Vagina (tissue), 2 donors: ENCODE measurements at places on chromosomes 11 and 22.

DNA sequence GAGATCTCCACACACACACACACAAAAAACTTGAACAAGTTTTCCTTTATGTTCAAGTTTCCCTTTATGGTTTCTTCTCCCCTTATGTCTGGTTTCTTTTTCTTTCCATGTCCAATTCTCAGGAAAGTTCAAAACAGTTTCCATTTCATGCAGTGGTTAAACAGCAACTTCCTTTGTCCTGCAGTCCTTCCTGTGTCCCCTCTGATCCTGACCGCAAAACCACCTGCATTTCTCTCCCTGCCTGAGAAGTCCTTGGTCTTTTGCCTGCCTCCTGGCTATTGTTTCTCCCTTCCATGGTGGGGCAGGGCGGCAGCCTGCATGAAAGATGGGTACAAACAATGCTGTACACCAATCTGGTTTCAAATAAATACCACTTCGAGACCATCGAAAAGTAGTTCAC is 58.3 kb upstream of the SORL1 start:
- no peak overlapping the region for H3K4me3 ChIP-seq
- H3K27me3 ChIP-seq: no peaks in the 10 kb centered on the region
- no peaks in the 10 kb centered on the region for H3K36me3 ChIP-seq
- no peak overlapping the region for H3K27ac ChIP-seq
- H3K4me1 ChIP-seq: peaks cover 17% of the 10 kb centered on the region

DNA sequence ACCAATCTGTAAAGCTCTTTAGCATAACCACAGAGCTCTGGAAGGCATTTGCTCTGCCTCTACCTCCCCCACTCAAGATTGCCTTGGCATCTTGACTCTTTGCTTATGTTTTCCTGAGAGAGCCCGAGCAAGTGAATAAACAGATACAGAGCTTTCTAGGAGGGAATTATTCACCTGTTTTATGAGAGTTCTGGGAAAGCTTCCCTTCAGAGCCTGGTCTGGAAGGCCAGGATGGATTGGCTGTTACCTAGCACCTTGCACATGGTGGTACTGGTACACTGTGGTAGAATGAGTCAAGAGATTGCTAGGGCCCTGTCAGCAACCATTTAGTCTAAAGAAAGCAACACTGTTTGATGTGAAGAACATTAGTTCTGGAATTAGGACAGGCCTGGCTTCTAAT is 52.3 kb downstream of the CABIN1 start:
- no peak overlapping the region for H3K27ac ChIP-seq
- no peak overlapping the region for H3K4me3 ChIP-seq
- no peak for DNase-seq

DNA sequence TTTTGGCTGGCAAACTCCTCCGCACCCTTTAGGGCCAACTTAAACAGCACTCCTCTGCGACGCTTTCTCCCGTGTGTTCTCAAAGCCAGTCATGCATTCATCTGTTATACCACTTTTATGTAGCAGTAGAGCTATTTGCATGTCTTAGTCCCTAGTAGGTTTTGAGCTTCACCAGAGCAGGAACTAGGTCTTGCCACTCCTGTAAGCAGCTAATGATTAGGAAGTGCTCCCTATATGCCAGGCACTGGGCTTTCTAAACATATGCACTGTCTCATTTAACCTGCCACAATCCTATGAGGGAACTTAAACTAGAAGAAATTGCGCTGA is 180.8 kb downstream of the DBX1 start:
- no peaks in the 10 kb centered on the region for H3K27me3 ChIP-seq
- H3K4me3 ChIP-seq: no peak overlapping the region
- H3K27ac ChIP-seq: peak overlapping the region; percentile 21
- peaks cover 33% of the 10 kb centered on the region for H3K4me1 ChIP-seq
- DNase-seq: no peak
- H3K36me3 ChIP-seq: peaks cover 4% of the 10 kb centered on the region

- no peak overlapping the region for H3K27ac ChIP-seq
- no peaks in the 10 kb centered on the region for H3K27me3 ChIP-seq
- H3K36me3 ChIP-seq: no peaks in the 10 kb centered on the region
- no peak overlapping the region for H3K4me3 ChIP-seq
- H3K4me1 ChIP-seq: no peaks in the 10 kb centered on the region
These were observed 8.8 kb downstream of the CLMP start for GRCh38 chr11:123186286-123186685.

GRCh38 chr11:87493516-87493915 is 455.8 kb downstream of the TMEM135 start:
- H3K36me3 ChIP-seq: no peaks in the 10 kb centered on the region
- no peak overlapping the region for H3K4me3 ChIP-seq
- H3K27me3 ChIP-seq: no peaks in the 10 kb centered on the region
- H3K27ac ChIP-seq: no peak overlapping the region

GRCh38 chr22:46525389-46526243 is 11.8 kb downstream of the CELSR1 start:
- H3K4me3 ChIP-seq: no peak overlapping the region
- H3K4me1 ChIP-seq: peaks cover 22% of the 10 kb centered on the region
- no peaks in the 10 kb centered on the region for H3K36me3 ChIP-seq
- H3K27me3 ChIP-seq: no peaks in the 10 kb centered on the region

- H3K4me1 ChIP-seq: peaks cover 9% of the 10 kb centered on the region
- no peak overlapping the region for H3K4me3 ChIP-seq
- H3K27me3 ChIP-seq: no peaks in the 10 kb centered on the region
- DNase-seq: no peak
These were observed 140.5 kb downstream of the COMMD9 start for GRCh38 chr11:36148701-36149100.

- no peak overlapping the region for H3K4me3 ChIP-seq
- H3K36me3 ChIP-seq: no peaks in the 10 kb centered on the region
- peak; percentile 86 for DNase-seq
- H3K27ac ChIP-seq: no peak overlapping the region
These were observed 141.2 kb downstream of the CSNK2A3 start for GRCh38 chr11:11211888-11212287.

DNA sequence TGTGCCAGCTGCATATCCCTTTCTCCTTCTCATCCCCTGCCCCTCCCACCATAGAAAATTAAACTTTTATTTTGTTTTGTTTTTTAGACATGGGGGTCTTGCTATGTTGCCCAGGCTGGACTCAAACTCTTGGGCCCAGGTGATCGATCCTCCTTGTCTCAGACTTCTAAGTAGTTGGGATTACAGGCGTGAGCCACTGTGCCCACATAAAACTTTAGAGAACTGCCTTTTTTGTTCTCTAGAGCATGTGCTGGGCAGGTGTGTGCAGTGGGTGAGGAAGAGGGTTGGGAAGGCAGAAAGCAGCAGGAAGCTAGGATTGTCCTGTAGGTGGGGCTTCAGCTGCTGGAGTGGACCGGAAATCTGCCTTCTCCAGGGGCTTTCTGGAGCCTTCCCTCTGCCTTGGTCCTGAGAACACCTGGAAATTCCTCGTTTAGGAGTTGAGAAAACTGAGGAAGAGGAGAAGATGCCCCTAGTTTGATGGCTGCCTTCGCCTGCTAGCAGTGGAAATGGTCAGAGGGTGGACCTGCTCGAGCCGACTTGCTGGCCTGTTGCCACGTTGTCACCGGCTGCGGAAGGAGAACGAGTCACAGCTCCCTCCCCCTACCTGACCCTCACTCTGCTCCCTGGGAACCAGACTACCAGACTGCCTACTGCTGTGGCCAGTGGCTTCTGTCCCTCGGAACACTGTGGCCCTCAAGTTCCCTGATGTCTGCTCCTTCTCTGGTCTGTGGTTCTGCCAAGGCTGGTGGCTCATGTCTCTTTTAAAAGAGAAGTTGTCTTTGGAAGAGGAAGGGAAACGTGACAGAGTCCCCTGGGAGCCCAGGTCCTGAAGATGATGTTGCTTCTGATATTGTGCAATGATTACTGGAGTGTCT is 4.0 kb downstream of the ST14 start:
- H3K27ac ChIP-seq: no peak overlapping the region
- no peak overlapping the region for H3K4me3 ChIP-seq
- peaks cover 24% of the 10 kb centered on the region for H3K4me1 ChIP-seq
- H3K27me3 ChIP-seq: no peaks in the 10 kb centered on the region

DNA sequence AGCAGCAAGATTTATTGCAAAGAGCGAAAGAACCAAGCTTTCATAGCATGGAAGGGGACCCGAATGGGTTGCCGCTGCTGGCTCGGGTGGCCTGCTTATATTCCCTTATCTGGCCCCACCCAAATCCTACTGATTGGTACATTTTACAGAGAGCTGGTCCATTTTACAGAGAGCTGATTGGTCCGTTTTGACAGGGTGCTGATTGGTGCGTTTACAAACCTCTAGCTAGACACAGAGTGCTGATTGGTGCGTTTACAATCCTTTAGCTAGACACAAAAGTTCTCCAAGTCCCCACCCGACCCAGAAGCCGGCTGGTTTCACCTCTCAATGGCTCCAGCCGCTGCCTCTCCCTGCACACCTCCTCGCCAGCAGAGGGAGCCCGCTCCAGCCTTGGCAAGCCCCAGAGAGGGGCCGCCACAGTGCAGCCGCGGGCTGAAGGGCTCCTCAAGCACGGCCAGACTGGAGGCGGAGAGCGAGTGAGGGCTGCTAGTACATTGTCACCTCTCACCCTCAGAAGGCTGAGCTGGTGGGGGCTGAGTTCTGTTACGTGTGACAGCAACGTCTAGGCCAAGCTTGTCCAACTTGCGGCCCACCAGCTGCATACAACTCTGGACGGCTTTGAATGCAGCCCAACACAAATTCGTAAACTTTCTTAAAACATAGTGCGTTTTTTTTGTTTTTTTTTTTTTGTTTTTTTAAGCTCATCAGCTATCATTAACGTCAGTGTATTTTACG is 8.7 kb downstream of the PTH start:
- H3K27me3 ChIP-seq: no peaks in the 10 kb centered on the region
- no peak overlapping the region for H3K4me3 ChIP-seq
- no peak overlapping the region for H3K27ac ChIP-seq
- no peaks in the 10 kb centered on the region for H3K4me1 ChIP-seq

GRCh38 chr11:79070518-79070917 is 370.3 kb downstream of the TENM4 start:
- H3K4me3 ChIP-seq: no peak overlapping the region
- H3K27me3 ChIP-seq: no peaks in the 10 kb centered on the region
- no peaks in the 10 kb centered on the region for H3K4me1 ChIP-seq

GRCh38 chr22:33440756-33441155 is 382.6 kb upstream of the SYN3 start:
- H3K27ac ChIP-seq: no peak overlapping the region
- DNase-seq: no peak
- no peaks in the 10 kb centered on the region for H3K36me3 ChIP-seq
- no peaks in the 10 kb centered on the region for H3K27me3 ChIP-seq
- H3K4me1 ChIP-seq: peaks cover 11% of the 10 kb centered on the region

DNA sequence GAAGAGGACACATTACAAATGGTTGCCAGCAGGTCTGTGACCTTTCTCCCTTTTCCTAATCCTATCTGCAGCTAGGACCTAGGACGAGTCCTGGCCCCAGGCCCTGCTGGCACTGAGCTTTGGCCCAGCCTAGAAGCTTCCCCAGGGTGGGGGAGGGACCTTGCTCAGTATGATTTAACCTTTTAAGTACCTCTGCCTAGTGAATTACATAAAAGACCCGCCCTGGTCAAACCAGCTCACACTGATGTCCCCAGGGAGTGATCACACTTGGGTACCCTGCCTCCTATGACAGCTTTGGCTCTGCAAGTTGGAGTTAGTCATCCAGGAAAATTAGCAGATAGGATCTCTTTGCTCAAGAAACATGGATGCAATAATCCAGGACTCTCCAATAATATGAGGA is 21.9 kb downstream of the ASCC2 start:
- no peaks in the 10 kb centered on the region for H3K27me3 ChIP-seq
- DNase-seq: no peak
- H3K4me1 ChIP-seq: peaks cover 25% of the 10 kb centered on the region
- no peak overlapping the region for H3K4me3 ChIP-seq
- H3K27ac ChIP-seq: peak overlapping the region; percentile 42
- H3K36me3 ChIP-seq: no peaks in the 10 kb centered on the region

GRCh38 chr11:89536926-89537325 is 45.8 kb upstream of the NOX4 start:
- no peaks in the 10 kb centered on the region for H3K36me3 ChIP-seq
- no peaks in the 10 kb centered on the region for H3K27me3 ChIP-seq
- no peak overlapping the region for H3K4me3 ChIP-seq
- DNase-seq: no peak
- H3K27ac ChIP-seq: no peak overlapping the region
- no peaks in the 10 kb centered on the region for H3K4me1 ChIP-seq

DNA sequence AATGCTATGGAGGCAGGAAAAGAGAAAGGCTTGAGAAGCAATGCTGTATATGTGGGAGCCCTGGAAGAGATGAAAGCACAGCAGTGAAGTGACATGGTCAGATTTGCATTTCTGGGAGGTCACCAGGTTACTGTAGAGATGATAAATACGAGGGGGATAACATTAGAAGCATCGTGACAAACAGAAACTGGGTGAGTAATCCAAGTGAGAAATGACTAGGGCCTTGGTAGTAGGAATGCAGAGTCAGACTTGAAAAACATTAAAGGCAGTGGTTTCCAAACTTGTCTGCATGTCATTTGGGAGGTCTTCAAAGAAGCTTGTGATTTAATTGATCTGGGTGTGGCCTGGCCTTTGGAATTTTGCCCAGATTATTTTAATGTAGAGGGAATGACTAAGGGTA is 43.9 kb downstream of the CCDC34 start:
- no peaks in the 10 kb centered on the region for H3K36me3 ChIP-seq
- no peak for DNase-seq
- no peak overlapping the region for H3K4me3 ChIP-seq
- H3K27me3 ChIP-seq: no peaks in the 10 kb centered on the region
- H3K4me1 ChIP-seq: no peaks in the 10 kb centered on the region

- no peaks in the 10 kb centered on the region for H3K27me3 ChIP-seq
- H3K4me3 ChIP-seq: no peak overlapping the region
- no peaks in the 10 kb centered on the region for H3K36me3 ChIP-seq
- peaks cover 44% of the 10 kb centered on the region for H3K4me1 ChIP-seq
- no peak for DNase-seq
These were observed 8.4 kb upstream of the SLC2A11 start for GRCh38 chr22:23849009-23850006.

GRCh38 chr11:73766763-73767162 is 5.9 kb upstream of the RAB6A start:
- no peak for DNase-seq
- no peak overlapping the region for H3K27ac ChIP-seq
- no peaks in the 10 kb centered on the region for H3K27me3 ChIP-seq
- H3K36me3 ChIP-seq: no peaks in the 10 kb centered on the region

GRCh38 chr11:117679461-117679860 is 117.6 kb downstream of the DSCAML1 start:
- H3K27ac ChIP-seq: no peak overlapping the region
- DNase-seq: no peak
- no peaks in the 10 kb centered on the region for H3K36me3 ChIP-seq
- H3K27me3 ChIP-seq: no peaks in the 10 kb centered on the region
- H3K4me1 ChIP-seq: no peaks in the 10 kb centered on the region

DNA sequence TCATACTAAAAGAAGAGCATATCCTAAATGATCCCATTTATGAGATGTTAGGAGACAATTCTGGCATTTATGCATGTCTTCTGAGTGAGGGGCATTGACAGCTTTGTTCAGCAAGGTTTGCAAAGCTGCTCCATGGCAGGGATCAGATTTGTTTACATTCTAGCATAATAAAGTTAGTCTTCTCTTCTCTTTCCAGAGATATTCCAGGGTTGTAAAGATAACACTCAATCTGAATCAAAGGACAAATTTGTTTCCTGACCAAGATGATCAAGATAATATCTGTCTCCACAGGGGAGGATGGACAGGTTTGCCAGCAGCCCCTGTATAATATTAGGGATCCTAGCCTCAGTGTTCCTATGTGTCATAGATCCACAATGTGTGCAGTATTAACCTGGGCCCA is 77.5 kb upstream of the ZC3H12C start:
- no peaks in the 10 kb centered on the region for H3K27me3 ChIP-seq
- no peak overlapping the region for H3K4me3 ChIP-seq
- H3K27ac ChIP-seq: no peak overlapping the region
- no peaks in the 10 kb centered on the region for H3K4me1 ChIP-seq

- H3K27me3 ChIP-seq: no peaks in the 10 kb centered on the region
- H3K4me1 ChIP-seq: no peaks in the 10 kb centered on the region
- H3K27ac ChIP-seq: no peak overlapping the region
- H3K4me3 ChIP-seq: no peak overlapping the region
- DNase-seq: no peak
These were observed 108.2 kb downstream of the RASSF10 start for GRCh38 chr11:13117344-13117743.
